ENCODE measurements at places on chromosomes 4 and X. TPM values are rescaled to one million over a fixed set of nuclear protein-coding genes. Genes with fewer than 3 reads are reported as not detected.

The USP17L11 gene
- not detected for total RNA-seq

The PAGE1 gene
- not detected for total RNA-seq

The SPOCK3 gene
- 10.3 TPM for total RNA-seq

The PAGE4 gene
- total RNA-seq: not detected

The GAGE2A gene
- not detected for total RNA-seq

The TEX13A gene
- total RNA-seq: not detected

The SH2D1A gene
- total RNA-seq: not detected

The SAGE1 gene
- not detected for total RNA-seq

The SSX4 gene
- total RNA-seq: not detected

The SH3RF1 gene
- total RNA-seq: 12.8 TPM

The CASK gene
- total RNA-seq: 164 TPM

The CNGA1 gene
- total RNA-seq: not detected

The F8A2 gene
- total RNA-seq: not detected

Data from parietal lobe (tissue), 2 donors.